ENCODE measurements at places on chromosomes 5 and 9.

DNA sequence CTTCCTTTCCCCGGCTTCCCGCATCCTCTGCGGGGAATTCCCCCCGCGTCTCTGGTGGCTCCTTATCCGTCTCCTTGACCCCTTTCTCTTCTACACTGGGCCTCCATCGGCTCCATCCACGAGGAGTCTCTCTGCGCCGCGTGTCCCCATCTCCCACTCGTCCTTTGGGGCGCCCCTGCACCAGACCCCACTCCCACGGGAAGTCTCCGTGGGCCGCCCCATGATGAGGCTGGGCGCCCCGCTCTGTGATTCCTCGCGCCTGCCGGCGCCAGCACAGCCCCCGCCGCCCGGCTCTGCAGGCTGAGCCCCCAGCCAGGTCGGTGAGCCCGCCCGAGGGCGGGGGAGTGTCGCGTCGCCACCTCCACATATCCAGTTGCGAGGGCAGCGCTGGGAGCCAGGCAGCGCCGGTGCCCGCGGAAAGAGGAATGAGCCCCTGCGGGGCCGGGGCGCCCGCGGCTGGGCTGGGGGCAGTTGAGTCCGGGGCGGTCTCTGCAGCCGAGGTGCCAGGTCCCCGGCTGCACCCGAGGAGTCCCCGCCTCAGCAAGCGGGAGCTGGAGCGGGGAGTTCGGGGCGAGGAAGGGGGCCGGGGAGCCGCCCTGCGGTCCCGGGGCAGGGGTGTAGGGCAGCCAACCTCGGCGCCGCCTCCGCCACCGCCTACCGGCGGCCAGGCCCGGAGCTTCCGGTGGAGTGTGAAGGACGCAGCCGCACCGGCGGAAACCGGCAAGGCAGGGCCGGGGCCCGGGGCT is 2.1 kb upstream of the TRAF1 start:
- DNase-seq, result peak; percentile 86

- no peak for DNase-seq
Measured at GRCh38 chr5:14824499-14824898, 47.1 kb downstream of the ANKH start.

DNA sequence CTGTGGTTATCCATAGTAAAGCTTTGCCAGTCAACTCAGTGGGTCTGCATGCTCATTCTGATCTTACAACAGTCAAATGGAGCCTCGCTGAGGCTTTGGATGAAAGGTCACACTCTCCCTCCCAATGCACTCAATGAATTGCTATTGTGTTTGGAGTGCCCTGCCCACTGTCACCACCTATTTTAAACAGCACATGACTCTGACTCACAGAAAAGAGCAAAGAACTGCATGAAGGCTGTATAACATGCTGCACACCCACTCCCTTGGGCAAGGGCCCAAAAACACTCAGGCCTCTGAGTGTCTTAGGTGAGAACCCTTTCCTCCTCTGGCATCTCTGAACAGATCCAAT is 118.7 kb upstream of the CCDC112 start:
- DNase-seq, result peak; percentile 8

- DNase-seq, result no peak
Measured at GRCh38 chr5:91206734-91207133, 176.4 kb downstream of the ARRDC3 start.

DNA sequence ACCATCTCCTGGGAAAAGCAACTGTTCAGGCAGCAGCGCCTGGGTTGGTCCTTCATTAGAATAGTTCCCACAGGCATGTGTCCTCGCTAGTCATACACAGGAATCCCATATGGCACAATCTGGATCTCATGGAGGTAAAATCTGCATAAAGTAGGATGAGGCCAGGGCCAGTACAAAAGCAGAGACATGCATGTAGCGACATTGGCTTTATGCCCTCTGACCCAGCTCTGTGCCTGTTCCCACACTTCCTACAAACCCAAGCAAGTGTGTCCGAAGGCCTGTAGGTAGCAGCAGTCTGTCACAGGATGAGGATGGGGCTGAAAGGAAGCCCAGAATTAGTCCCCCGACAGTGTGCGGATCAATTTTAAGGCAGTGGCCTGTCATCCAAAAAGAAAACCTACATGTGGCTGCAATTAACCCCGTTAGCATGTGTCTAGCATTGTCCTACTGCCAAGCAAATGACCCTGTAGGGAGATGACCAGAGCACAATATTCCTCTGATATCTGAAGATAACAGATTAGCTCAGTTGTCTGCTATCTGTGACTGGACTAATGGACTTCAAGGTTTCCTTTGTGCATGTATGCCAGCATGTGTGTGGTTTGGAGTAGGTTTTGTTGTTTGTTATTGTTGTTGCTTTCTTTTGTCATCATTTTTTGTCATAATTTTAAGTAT is 178.8 kb downstream of the TMEM161B start:
- no peak for DNase-seq

DNA sequence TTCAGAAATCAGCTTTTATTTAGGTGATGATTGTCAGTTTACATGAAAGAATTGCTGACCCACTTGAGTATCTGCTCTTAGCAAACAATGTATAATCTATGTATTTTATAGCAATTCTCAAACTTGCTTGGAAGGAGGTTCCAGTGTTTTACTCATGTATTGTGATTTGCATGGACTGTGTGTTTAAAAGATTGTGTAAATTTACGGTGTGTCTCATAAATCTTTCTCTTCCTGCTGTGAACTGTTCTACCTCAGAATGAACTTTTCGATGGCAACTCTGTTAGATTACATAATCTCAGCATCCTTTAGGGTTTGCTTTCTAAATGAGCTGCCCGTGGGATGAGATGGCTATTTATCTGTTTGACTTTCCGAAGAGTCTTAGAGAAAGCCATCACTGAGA is 122.5 kb downstream of the MEF2C start:
- DNase-seq, result no peak

DNA sequence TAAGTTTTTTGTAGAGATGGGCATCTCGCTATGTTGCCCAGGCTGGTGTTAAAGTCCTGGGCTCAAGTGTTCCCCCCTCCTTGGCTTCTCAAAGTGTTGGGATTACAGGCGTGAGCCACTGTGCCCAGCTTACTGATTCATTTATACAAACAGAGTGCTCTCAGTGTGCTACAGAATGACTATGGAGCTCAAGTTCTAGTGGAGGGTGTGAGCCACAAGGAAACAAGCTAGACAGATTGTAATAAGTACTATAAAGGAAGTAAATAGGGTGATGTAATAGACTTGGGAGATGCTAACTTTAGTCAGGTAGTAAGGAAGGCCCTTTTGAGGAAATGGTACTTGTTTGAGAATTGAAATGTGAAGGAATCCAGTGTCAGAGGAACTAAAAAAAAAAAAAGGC is 1.7 kb upstream of the TMEM267 start:
- no peak for DNase-seq

DNA sequence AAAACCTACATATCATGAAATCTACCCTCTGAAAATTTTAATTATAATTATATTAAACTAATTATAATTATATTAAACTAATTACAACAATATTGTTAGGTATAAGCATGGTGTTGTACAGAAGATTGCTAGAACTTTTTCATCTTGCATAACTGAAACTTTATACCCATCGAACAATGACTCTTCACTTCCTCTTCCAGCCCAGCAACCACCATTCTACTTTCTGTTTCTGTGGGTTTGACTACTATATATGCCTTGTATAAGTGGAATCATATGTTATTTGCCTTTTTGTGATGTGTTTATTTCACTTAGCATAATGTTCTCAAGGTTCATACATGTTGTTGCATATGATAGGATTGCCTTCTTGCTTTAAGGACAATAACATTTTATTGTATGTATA is 274.2 kb upstream of the CCNH start:
- DNase-seq, result no peak

- no peak for DNase-seq
Measured at GRCh38 chr5:173012882-173013281, 29.3 kb downstream of the ATP6V0E1 start.
